Activated T-helper 2 cell treated with anti-CD3 and anti-CD28 coated beads, Interferon-gamma antibody, Interleukin-2, Interleukin-4, amounts not matched to agents 10 μg/mL and 5 μg/mL and 100 μg/mL, durations not matched to agents 14 hours and 24 hours and 36 hours (primary cell): ENCODE measurements at places on chromosomes 1 and 21. TPM values are rescaled to one million over a fixed set of nuclear protein-coding genes. Genes with fewer than 3 reads are reported as not detected.

DNA sequence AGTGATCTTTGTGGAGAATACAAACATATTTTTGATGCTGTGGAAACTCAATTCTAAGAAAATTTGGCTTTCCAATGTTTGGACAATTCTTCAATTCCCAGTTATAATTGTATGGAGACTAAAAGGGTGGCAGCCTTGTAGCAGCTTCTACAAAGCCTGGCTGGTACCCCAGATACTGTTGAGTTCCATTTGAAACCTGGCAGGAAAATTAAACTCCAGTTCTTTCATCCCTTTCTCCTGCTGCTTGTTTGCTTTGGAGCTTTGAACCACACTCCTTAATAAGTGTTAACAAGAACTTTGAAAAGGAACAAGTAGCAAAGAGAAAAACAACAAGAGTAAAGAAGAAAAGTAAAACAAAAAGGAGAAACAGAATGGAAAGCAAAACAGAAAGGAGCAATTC lies 172.6 kb upstream of the ADAMTS5 start:
- no peaks in the 10 kb centered on the region for H3K4me1 ChIP-seq
- no peak overlapping the region for H3K27ac ChIP-seq
- H3K27me3 ChIP-seq: no peaks in the 10 kb centered on the region
- H3K36me3 ChIP-seq: no peaks in the 10 kb centered on the region
- H3K4me3 ChIP-seq: no peak overlapping the region

DNA sequence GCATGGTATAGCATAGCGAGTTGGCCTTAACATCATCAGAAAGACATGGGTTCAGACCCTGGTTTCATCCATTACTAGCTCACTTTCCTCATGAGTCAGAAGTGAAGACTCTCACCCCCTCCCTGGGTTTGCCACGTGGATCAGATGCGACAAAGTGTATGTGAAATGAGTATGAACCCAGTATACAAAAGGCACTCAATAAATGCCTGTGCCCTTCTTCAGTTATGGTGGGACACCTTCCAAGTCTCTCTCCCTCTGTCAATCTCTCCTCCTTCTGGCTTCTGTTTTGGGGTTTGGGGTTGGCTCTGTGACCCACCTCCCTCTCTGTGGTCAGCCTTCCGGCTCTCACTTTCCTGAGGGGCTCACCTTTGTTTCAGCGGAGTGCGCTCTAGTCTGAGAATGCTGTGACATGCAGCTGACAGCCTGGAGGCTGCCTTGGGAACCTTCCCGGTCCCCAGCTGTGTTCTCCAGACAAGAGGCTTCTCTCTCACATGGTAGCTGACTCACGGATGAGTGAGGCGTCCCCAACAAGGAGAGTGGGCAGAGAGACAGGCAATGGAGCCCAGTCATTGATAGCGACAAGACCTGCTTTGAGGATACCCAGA lies 155.0 kb upstream of the EDN2 start:
- no peak for DNase-seq
- no peaks in the 10 kb centered on the region for H3K27me3 ChIP-seq
- peak overlapping the region; percentile 60 for H3K4me3 ChIP-seq
- peaks cover 24% of the 10 kb centered on the region for H3K36me3 ChIP-seq

DNA sequence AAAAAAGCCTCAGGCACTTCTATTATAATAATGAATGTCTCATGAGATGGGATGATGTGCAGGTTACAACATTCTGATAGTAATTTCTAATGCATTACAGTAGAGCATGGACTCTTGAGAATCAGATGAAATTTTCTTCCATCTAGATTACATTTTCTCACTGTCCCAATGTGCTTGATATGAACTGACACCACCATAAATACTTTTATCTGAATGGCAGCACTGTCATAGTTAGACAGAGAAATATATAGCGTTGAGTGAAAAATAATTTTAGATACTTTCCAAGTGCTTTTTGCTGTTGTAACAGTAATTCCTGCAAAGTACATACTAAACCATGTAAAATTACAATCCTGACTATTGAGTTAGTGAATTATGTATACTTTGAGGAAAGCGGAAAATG lies 630.1 kb downstream of the BRINP3 start:
- H3K27ac ChIP-seq: no peak overlapping the region
- DNase-seq: no peak
- no peaks in the 10 kb centered on the region for H3K36me3 ChIP-seq
- H3K4me3 ChIP-seq: no peak overlapping the region
- H3K4me1 ChIP-seq: no peaks in the 10 kb centered on the region

Gene AKR7A2
- total RNA-seq: 34.3 and 38.8 TPM in 2 replicates

Gene TNFRSF8
- 65.0 and 65.5 TPM in 2 replicates for total RNA-seq

Gene PRDM16
- not detected in 2 replicates for total RNA-seq

Gene FCGR1A
- total RNA-seq: not detected in 2 replicates

Gene RHBG
- not detected in 2 replicates for total RNA-seq
